ENCODE measurements at places on chromosomes 12 and 14.

DNA sequence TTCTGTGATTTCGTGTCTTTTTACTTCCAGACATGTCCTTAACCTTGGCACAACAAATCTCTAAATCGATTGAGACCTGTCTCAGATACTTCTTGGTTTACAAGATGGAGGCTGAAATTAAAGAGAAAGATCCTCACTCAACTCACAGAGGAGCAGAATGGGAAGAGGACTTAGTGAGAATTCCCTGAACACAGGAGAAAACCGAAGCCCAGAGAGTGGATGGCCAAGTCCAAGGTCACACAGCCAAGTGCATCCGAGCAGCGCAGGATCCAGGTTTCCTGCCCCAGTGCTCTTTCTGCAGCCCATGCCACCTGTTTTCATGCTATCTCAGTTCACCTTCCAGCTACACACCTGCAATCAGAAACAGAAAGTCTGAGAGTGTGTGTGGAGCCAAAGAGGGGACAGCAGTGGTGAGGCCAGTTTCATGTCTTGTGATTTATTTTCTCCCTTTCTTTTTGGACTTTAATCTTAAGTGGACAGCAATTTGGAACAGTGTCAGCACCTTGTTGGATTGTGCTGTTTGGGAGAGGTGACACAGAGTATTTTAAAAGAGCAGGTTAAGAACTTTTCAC lies 22.9 kb upstream of the TCL1B start:
- no peak for DNase-seq

DNA sequence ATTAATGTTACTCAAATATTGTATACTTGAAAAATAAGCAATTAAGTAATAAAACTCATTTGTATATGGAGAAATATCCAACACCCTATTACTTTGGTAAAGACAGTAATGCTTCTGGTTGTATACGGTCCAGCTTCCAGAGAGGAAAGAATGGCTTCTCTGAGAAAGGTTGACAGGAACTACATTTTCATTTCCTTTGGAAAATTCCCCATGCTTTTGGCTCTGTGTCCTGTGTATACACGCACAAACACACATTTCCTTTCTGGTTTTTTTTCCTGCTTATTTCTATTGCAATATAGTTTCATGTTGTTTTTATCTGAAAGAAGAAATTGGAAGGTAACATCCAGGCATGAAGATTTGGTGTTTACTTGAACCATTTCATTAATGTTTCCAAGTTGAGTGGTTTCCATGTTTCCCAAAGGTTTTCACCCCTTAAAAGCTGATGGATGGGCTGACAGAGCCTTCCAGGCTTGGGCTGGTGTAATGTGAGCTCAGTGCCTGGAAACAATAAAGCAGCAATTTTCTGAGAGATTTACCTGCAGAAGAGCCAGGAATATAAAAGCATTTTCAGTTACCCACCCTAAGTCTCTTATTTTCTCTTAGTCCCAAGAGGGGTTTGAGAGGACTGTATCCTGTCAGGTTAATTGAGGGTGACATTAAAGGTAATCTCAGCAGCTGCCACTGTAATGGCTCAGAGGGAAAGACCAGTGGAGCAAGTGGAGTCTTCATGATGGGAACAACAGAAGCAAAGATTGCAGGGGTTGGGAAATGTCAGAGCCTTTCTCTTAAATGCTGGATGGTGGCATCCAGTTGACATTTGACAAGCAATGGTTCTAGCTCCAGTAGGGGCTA lies 33.4 kb upstream of the TMTC1 start:
- no peak for DNase-seq

DNA sequence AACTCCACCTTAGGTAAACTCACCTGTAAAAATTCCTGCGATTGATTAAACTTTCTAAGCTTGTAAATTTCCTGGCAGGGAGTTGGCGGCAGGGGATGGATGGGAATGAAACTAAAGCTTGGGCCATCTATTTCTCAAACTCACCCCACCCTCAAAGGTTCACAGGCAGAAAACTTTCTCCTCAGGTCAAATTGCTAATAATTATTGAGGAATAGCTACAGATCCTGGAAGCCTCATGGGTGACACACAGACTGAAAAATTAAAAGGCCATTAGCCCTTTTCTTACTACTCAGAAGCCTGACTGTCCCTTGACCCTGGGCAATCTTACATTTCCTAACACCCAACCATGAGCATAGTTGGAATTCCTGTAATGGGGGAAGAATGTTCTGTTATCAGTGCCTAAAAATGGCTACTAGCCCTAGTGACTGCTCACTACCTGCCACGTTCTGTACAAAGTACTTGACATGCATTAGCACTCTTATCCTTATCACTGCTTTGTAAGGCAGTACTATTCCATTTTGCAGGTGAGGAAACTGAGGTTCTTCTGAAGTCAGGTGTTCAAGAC lies 12.4 kb upstream of the SYNDIG1L start:
- DNase-seq = no peak

GRCh38 chr12:94712815-94713515 lies 62.6 kb upstream of the TMCC3 start:
- no peak for DNase-seq

DNA sequence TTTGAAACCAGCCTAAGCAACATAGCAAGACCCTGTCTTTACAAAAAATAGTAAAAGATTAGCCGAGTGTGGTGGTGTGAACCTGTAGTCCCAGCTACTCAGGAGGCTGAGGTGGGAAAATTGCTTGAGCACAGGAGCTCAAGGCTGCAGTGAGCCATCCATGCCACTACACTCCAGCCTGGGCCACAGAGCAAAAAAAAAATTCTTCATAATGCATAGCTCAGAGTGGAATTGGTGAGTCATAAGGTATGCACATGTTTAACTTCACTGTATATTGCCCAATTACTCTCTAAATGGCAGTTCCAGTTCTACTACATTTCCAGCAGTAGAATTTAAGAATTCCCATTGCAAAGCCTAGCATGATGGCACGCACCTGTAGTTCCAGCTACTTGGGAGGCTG lies 26.8 kb upstream of the CLIP1 start:
- no peak for DNase-seq

GRCh38 chr12:1102115-1102514 lies 111.1 kb downstream of the ERC1 start:
- no peak for DNase-seq

DNA sequence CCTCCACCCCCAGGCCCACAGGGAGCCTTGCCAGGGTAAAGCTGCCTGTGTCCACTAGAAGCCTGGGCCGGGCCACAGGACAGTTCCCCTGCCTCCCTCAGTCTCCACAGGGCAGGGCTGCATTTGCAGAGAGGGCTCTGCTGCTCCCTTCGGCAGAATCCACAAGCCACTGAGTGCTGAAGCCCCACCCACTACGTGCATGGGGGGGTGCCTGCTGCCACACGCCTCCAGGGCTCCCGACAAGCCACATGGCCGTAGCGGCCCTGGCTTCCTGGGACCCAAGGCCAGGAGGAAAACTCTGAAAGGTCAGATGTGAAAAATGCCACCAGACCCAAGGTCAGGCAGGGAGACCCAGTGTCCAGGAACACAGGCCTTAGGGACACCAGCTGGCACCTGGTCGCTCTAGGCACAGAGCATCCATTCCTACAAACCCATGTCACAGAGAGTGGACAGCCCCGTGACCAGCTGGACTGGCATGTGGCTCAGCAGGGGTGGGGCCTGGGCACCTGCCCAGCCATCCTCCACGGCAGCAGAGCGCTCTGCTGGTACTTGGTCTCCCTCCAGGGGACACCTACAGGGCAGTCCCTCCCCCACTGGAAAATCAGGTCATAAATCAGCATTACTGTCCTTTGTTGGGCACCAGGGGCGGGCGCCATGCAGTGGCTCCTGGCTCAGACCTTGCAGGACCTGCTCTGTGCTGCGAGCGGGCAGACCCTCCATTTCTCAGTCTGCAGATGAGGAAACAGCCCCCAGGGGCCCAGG lies 42.9 kb downstream of the CCDC85C start:
- no peak for DNase-seq

GRCh38 chr12:27906658-27907473 lies 65.7 kb downstream of the PTHLH start:
- no peak for DNase-seq

- no peak for DNase-seq
Observed at GRCh38 chr14:104724407-104724980, 465 bp downstream of the ADSS1 start.

DNA sequence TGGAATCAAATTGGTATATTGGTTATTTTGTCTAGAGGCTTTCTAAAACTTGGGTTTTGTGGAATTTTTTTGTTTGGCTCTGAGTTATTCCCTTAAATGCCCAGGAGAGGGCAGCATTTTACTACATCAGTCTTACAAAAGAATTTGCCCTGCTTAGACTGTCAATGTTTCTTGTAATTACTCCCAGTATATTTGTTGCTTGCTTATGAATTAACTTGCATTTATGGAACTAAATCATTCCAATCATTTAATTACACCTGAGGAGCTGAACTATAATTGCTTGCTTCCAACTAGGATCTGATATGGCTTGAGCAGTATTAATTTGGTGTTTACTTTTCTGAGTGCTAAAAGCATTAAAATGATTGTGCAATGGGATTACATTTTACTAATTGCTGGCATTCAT lies 48.7 kb downstream of the MIPOL1 start:
- no peak for DNase-seq

DNA sequence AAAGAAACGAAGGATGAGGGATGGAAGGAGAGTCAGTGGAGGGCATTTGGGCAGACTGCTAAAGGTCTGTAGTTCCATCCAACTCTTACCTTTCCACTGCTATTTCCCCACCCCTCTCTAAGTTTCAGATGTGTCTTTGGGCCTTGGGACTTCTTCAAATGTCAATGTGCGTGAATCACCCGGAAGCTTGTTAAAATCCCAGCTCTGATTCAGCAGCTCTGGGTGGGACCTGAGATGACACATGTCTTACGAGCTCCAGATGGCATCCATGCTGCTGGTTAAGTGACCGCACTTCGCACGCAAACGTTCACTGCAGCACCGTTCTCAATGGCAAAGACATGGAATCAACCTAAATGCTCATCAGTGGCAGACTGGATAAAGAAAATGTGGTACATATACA lies 309.9 kb downstream of the VRK1 start:
- no peak for DNase-seq

DNA sequence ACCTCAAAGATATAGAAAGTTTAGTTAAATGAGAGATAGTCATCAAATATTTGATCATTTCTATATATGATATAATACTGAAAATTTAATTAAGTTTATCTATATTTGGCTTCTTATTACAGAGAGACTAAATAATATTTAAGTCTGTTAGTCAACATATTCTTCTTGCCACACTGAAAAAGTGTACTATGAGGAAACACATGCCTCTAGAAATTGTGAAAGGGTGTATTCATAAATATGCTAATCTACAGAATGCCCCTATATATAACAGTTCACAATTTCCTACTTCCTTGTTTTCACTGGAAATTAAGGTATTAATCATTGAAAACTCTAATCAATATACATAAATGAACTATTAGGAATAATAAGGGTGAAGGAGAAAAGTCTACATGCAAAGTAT lies 31.4 kb upstream of the ETV6 start:
- no peak for DNase-seq

DNA sequence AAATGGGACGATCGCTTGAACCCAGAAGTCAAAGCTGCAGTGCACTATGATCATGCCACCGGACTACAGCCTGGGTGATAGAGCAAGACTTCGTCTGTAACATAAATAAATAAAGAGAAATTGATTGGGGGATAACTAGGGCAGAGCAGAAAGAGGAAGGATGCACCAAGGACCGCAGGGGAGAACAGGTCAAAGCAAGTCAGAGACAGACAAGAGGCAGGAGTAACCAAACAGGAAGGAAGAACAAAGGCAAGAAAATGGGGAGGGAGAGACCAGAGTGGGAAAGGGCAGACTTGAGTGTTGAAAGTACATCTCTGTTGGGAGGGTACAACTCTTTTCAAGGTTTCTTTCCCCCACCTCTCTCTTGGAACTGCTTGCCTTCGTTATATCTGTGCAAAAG lies 50.8 kb upstream of the ELK3 start:
- no peak for DNase-seq

- no peak for DNase-seq
Observed at GRCh38 chr12:71760471-71760870, 5.8 kb downstream of the RAB21 start.

Measured in stimulated activated CD8-positive, alpha-beta memory T cell treated with anti-CD3 and anti-CD28 coated beads, Interleukin-7, amount 100 ng/mL, for 4 hours (primary cell).